Type B pancreatic cell (in vitro differentiated cells): ENCODE measurements at places on chromosomes 6 and 20.

DNA sequence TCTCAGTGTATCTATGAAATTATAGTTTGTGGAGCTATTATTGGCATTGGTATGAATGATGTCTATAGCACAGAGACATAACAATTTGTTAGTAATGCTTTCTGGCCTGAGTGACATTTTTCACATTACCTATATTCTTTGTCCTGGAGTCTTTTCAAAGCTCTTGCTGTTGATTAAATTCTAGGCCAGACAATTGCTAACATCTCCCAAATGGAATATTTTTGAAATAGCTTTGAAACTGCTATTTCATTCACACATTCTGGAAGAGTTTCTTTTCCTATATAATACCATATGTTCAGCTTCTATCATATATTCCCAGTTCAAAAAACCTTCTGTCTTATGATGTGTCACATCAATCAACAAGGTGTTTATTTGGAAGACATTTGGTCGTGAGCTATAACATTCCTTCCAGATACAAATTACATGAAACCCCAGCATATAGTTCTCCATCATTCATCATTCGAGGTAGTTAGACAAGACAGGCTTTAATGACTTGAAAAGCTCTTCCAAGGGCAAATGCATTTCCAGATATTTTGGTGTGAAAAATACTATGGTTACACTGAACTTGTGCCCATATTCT lies 452.8 kb downstream of the KHDRBS2 start:
- no peak for DNase-seq

DNA sequence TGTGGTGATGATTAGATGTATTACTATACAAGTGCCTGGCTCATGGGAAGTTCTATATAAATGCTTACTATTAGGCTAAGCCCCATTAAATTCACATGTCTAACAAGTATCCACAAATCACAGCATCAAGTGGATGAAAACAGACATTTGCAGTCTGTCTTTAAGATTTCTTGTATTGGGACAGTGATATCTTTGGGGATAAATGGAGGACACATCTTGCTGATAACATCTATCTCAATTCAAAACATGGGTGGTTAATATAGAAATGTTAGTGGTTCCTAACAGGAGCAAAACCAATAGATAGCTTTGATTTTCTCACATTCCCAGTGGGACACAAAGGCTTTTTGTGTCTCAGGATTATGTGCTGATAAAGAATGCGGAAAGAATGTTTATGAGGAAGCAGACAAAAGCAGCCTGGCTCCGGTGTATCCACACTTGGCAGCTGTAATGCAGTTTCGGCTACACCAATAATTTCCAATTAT lies 29.3 kb downstream of the PTPRK start:
- no peak for DNase-seq

GRCh38 chr20:12824328-12825225 lies 184.2 kb upstream of the SPTLC3 start:
- no peak for DNase-seq

- no peak for DNase-seq
Observed at GRCh38 chr6:107323133-107323785, 136.1 kb downstream of the PDSS2 start.

GRCh38 chr20:31676609-31676989 lies 38.9 kb downstream of the COX4I2 start:
- no peak for DNase-seq

DNA sequence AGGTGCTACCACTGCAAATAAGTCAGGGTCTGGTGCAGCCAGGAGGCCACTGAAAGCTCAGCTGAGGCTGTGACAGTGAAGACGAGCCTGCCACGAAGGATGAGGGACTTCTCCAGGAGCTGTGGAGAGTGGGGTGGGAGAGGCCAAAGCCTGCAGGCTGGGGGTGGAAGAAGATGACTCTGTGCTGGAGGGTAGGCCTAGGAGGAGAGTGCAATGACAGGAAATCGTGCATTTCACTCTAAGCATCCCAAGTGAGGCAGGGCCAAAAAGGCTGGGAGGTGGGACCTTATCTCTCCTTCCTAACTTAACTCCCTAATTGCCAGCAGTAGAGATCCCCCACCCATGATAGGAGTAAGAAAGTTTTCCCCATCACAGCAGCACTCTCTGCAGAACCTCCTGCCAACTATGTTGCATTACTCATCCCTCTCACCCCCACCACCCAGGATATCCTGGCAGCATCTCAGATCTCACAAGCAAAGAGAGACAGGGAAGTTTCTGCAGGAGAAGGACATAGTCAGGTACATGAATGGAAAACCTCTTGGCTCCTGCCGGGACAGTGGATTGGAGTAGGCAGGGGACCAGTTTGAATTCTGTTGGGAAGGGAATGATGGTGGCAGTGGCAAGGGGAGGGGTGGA lies 466.2 kb downstream of the CDH26 start:
- DNase-seq, result no peak

- no peak for DNase-seq
Observed at GRCh38 chr6:137811916-137812553, 55.0 kb upstream of the TNFAIP3 start.

DNA sequence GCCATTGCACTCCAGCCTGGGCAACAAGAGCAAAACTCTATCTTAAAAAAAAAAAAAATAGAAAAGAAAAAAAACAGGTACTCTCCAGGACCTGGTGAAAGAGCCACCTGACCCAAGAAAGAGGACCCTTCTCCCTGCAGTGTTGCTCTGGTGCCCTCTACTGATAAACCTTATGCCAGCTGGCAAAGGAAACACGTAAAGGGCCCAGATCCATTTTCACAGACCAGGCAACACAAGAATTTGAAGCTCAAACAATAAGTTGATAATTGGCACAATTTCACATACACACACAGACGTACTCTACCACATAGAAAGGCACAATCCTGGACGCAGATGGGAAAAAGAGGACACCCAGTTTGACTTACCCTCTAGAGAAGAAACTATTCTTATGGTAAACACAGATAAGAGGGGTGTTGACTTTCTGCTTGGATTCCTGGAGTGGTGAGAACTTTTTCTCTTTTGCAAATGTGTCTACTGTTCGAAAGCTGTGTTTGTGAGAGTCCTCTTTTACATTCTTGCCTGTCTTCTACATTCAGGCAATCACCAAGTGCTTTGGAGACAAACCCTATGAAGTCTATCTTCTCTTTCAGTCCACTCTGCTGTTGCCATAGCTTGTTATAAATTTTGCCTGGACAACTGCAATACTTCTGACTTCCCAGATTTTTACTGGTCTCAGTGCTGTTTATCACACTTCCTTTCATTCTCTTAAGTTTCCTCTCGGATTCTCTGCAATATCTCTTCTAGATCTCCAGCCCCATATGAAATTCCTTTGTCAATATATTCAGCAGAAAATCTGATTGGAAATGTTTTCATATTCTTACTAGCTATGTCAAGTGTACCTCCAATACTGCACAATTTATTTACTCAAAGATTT lies 6.4 kb upstream of the SNRPB start:
- no peak for DNase-seq

DNA sequence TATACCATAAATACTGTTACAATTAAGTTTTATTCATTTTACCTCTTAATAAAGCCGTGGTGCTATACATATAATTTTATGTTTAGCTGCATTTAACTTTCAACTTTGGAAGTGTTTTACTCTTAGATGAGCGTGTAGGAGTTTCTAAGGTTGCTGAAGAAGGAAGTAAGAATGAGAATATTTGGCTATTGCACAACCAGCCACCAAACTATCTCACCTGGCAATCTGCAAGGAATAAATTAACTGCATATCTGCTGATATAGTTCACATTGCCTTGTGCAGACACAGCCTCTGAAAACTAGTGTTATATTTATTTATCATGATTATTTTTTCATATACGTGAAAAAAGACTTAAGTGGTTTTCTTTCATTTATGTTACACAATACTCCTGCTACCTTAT lies 230.4 kb downstream of the PLCB1 start:
- no peak for DNase-seq

- no peak for DNase-seq
Observed at GRCh38 chr6:92810913-92811312, 608.4 kb downstream of the EPHA7 start.

- no peak for DNase-seq
Observed at GRCh38 chr6:2695454-2696095, 55.1 kb downstream of the MYLK4 start.

GRCh38 chr6:154457881-154458284 lies 52.6 kb downstream of the CNKSR3 start:
- no peak for DNase-seq

- no peak for DNase-seq
Observed at GRCh38 chr20:19330731-19331130, 118.3 kb downstream of the SLC24A3 start.

GRCh38 chr6:18388271-18388670 lies 1.1 kb downstream of the RNF144B start:
- no peak for DNase-seq

GRCh38 chr20:3203315-3204123 lies 963 bp downstream of the DDRGK1 start:
- no peak for DNase-seq

GRCh38 chr6:62324834-62325233 lies 38.8 kb upstream of the KHDRBS2 start:
- DNase-seq, result no peak

GRCh38 chr6:12182676-12183075 lies 107.5 kb upstream of the EDN1 start:
- no peak for DNase-seq

DNA sequence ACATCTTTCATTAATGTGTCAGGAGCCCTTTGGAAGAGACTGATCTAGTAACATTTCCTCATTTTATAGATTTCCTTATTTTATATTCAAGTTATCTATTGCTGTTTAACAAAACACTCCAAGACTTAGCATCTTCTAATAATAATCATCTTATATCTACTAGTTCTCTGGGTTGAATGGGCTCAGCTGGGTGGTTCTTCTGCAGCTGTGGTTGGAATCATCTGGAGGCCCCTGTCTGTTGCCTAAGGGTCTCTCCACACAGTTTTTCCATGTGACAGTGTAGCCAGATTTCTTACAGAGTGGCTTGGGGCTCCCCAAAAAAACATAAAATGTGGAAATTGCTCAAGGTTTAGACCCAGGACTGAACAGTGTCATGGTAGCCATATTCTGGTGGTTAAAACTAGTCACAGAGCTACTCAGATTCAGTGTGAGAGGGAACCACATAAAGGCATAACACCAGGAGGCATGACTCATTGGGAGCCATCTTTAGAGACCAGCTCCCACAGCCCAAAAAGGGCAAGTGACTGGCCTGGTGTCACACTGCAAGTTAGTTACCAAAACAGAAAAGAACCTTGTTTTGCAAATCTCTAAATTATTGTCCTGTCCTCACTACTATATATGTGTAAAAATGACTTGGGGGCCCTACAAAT lies 11.5 kb downstream of the SLC2A10 start:
- DNase-seq, result no peak

- no peak for DNase-seq
Observed at GRCh38 chr6:63941747-63942470, 306.3 kb downstream of the PHF3 start.

GRCh38 chr6:109760208-109760607 lies 69.1 kb downstream of the FIG4 start:
- no peak for DNase-seq

DNA sequence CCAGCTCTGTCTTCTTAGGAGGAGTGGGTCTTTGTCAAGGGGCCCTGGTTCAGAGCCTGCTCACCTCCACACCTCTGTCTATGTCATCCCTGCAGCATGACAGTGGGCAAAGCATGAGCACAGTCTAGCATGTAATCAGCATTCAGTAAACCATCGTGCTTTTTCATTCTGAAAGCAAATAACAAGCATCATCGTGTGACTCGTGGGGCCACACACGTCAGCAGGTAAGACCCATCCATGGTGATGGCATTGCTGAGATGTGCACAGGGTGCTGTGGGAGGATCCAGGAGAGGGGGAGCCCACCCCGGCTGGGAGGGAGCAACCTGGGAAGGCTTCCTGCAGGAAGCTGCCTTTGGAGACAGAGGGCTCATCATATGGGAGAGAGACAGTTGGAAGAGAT lies 106.7 kb downstream of the TMEM242 start:
- DNase-seq, result no peak

DNA sequence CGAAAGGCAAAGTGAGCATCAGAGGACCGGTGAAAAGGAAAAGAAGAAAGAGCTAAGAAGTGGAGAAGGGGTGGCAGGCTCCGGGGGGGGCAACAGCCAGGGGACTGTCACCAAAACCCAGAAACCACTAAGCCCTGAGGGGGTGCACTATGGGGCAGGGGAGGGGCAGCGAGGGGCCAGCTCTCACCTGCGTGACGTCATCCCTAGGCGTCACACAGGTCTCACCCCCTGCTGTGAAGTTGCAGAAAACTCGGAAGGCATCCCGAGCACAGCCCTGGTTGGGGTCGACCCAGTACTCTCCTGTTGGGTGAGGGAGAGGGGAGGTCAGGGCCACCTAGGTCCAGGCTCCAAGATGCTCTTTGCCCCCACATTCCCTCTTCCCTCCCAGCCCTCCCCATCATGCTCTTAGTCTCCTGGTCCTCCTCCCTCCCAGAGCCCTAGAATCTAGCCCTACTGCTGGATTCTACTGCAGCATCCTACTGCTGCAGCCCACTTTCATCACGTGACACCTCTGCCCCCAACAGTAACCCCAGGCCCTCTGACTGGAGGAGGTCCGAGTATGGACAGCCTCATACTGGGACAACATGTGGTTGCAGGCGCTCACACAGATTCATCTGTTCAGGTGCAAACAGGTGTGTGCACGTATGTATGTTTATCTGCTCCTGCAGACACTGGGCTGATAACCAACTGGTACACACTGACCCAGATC lies 27.4 kb downstream of the COL11A2 start:
- no peak for DNase-seq

DNA sequence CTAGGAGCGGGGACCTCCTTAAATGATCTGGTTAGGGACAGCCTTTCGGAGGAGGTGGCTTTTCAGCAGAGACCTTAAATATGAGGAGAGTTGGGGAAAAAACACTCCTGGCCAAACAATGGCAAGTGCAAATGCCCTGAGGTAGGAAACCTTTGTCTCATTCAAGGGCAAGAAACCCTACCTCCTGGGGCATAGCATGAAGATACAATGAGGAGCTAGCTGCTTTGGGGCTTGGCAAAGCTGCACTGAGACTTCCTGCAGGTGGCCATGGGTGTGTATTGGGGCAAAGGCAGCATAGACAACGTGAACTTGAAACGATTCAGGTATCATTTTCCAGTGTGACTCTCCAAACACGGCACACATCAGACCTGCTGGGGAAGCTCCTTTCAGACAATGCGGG lies 30.7 kb downstream of the PMEPA1 start:
- DNase-seq, result no peak

DNA sequence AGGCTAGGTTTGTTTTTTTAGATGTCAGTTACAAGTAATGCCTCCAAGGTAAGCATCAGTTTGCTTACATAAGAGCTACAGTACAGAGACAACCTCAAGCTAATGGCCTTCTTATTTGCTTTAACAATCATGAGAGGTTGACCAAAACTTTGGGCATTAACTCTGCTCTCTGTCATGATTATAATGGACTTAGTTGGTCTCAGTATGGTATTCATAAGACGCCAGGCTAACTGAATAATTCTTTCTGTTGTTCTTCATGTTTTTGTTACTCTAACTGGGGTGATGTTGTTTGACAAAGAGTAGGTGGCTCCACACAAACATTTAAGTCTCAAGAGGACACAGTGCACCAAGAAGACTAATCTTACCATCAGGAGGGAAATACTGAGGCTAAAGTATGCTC lies 9.8 kb downstream of the CST9 start:
- DNase-seq, result no peak

- no peak for DNase-seq
Observed at GRCh38 chr6:166626177-166627032, 646 bp downstream of the RPS6KA2 start.
